ENCODE measurements at places on chromosomes 3 and 15.

DNA sequence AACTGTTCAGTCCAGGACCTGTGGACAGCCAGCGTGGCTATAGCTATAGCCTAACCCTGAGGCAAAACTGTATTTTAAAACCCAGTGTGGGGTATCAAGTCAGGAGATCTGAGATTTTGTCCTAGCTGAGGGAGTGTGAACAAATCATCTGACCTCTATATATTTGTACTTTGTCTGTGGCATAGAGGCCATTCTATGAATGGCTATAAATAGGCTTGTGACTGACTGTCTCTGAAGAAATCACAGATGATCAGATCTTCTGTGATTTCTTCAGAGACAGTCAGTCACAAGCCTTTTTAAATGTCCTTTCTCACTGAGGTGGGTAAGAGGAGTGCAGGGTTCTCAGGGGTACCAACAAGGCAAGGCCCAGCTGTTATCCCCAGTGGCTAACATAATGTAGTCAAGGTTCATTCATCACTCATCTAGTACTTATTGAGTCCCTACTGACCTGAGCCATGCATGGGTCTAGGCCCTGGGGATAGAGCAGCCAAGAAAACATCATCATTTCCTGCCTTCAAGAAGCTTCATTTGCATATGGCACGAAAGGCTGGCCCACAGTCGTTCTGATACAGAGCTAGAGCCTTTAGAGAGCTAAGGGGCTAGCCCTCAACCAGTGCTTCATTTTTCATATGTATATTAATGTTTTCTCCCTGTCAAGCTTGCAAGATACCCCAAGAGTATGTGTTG is 53.3 kb downstream of the TIPARP start:
- no peak for DNase-seq

GRCh38 chr15:76003364-76003763 is 8.9 kb downstream of the NRG4 start:
- no peak for DNase-seq

DNA sequence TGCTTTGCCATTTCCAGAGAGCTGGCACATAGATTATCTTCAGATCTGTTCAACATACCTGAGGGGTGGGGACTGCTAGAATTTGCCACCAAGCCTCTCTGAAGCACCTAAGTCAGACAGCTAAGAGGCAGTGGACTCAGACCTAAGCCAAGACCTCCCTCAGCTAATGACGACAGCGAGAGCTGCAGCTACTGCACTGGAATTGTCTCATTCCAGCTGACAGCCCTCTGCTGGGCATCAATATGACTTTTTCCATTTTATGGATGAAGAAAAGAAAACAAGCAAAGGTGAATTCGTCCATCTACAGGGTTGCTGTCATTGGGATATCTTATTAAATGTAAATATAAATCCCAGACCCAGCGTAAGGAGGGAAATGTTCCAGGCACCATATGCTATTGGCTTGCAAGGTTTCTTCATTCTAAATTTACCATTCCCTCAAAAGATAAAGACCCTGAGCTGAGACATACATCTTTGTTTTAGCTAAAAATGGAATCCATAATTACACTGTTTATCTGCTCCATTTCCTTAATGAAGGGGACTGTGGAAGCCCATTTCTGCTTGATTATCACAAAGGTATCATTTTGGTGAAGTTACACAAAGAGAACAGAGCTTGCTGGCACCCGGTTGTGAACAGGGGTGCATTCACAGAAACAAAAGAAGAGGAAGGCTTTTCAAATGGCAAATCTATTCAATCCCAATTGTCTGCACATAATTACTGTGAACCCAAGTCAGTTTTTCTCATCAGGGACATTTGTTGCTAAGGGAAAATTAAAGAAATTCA is 85.5 kb upstream of the LRTM1 start:
- DNase-seq = no peak

- DNase-seq = peak; percentile 95
These were observed 1.1 kb upstream of the LPP start for GRCh38 chr3:188152660-188153436.

- no peak for DNase-seq
These were observed 391.9 kb upstream of the THBS1 start for GRCh38 chr15:39188930-39189329.

- DNase-seq = no peak
These were observed 24.2 kb downstream of the TLNRD1 start for GRCh38 chr15:81024936-81025335.

- no peak for DNase-seq
These were observed 43.5 kb downstream of the SLC41A3 start for GRCh38 chr3:126040386-126040785.

DNA sequence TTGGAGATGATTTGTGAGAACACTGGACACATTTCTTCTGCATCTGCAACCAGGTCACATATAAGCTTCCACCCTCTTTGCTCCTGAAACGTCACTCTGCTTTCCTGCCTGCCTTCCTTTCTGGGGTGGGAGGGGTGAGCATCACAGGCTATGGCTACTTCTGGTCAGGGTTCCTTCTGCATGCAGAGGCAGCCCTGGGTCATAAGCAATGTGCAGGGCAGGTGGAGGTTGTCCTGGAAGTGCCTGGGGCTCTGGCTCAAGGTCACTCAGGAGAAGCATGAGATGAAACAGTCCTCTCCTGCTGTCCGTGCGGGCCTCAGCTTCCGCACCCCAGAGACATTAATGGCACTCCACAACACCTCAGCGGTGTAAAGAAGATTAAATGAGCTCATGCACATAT is 15.1 kb downstream of the SLC6A20 start:
- DNase-seq = no peak

- DNase-seq = no peak
These were observed 395.5 kb upstream of the KCNMB2 start for GRCh38 chr3:178140531-178141304.

DNA sequence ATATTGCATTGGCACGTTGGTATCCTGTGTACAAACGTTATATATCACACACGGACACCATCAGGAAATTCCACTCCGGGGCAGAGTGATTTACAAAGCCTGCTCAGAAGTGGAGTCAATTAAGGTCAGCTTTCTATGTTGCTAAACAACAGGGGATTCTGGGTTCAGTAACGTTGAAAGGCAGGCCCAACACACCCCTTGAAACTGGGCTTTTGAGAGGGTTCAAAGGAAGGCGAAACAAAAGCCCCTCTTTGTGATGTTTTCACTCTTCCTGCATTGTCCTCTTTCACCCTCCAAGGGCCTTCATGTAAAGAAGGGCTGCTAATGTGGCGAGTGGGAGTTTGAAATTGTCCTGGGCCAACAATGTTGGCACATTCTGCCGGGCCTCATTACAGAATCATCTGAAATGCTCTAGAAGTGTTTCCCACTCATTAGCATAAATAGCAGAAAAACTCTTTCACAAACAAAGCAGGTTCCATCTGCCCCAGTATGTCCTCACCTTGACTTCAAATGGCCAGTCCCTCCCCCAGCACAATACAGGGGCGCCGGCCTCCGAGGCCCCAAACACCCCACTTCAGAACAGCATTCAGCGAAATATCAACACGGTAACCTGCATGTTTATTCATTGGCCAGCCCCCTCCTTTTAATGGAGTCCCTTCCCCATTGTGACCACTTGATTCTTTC is 76.4 kb downstream of the HES1 start:
- peak; percentile 66 for DNase-seq

DNA sequence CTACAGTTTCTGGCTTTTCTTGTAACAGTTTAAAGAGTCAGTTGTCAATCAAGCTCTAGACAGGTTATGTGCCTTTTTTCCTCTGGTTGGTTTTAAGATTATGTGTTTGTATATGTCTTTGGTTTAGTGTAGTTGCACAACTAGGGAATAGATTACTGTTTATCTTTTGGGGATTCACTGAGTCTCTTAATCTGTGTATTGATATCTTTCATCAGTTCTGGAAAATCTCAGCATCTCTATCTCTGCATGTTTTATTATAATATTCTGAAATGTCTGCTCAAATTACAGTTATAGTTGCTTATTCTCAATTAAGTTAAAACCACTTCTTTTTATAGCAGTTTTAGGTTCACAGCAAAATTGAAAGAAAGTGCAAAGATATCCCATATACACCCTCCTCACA is 14.3 kb downstream of the DUT start:
- no peak for DNase-seq

- no peak for DNase-seq
These were observed 182.0 kb upstream of the WNT5A start for GRCh38 chr3:55669133-55669532.

DNA sequence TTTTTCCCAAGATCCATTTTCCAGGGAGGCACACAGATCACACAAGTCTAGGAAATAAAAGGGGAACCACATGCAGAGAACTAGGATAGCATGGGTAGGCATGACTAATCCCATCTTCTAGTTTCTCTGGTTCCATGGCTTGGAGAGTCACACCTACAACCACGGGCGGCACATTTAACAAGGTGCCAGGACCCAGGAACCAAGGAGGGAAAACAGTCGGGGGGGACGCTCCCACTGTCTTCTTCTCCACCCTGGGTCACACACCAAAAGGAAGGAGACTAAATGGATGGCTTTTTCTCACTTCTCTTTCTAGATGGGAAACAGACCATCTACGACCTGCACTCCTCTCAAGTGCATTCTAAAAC is 4.6 kb upstream of the SMCO1 start:
- DNase-seq = no peak

DNA sequence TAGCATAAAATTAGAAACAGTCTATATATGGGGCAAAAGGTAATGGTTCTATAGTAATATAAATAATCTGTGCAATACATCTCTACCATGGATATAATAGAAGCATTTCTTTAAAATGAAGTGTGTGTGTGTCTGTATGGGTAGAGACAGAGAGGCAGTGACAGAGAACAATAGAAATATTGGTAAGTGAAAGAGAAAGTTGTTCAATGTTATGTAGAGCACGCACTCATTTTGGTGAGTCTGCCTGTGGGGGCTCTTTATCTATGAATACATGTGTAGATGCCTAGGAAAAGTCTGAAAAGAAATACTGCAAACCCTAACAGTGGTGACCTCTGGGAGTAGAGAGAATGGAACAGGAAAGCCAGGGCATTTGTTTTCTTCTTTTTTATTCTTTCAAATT is 182.6 kb downstream of the STAC start:
- DNase-seq = no peak

DNA sequence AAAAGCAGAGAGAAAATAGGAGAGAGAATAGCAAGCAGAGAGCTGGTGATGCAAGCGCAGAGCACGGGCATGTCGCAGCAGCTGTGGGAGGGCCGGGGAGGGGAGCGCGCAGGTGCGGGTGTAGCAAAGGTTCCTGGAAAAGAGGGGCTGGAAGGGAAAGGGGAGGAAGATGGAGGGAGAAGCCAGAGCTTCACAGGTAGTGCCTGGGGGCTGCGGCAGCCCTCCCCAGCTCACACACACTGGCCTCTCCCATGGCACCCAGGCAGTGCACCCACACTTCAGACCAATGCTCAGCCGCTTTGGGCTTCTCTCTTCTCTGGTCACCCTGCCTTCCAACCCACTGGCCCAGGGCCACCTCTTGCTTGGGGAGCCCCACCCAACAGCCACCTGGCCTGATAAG is 72.1 kb downstream of the ADAMTS7 start:
- DNase-seq = no peak

DNA sequence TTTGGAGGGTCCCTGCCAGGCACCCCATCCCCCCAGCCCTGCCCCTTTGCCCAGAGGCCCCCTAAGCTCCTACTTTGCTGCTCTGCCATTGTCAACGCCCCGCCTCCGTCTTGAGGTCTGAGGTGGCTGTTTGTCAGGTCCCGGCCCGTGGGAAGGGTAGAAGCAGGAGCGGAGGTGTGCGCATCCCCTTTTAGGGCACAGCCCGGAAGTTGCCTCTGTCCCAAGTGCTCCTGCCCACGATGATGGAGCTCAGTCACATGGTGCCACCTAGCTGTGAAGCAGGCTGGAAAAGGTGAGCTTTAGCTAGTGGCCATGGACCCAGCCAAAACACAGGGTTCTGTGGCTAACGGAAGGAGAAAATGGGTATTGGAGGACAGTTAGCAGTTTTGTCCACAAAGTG is 28.5 kb upstream of the LCTL start:
- no peak for DNase-seq

DNA sequence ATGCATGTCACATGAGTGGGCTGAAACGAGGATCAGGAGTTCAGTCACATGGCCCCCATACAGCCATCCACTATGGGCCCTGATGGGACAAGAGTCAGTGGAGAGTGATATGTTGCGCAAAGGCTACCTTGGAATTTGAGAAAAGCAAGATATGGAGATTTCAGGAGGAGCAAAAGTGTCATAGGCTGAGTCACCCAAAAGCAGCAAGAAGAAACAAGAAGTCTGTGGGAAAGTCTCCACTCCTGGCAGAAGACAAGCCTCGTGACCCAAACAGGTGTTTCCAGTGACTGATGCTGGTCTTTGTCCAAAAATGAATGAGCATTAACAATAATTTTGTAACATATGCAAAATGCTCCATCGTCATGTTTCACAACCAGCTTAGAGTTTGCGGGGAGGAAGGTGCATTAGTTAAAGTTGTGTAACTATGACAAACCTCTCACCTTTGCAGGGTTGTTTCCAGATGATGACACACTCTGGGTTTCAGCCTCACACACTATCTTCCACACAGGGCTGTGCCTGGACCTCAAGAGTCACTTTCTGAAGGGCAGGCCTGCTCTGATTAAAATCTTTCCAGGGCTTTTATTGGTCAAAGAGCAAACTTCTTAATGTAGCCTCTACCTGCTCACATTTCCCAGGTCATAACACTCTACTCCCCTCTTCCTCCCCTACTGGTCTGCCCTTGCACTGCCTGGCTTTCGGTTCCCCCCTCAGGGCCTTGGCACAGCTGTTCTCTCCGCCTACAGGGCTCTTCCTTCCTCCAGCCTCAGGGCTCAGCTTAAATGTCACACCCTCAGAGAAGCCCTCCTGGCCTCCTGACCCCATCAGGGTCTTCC is 3.9 kb upstream of the DNASE1L3 start:
- peak; percentile 20 for DNase-seq

GRCh38 chr15:89450076-89451006 is 46.0 kb downstream of the RHCG start:
- DNase-seq = peak; percentile 51

DNA sequence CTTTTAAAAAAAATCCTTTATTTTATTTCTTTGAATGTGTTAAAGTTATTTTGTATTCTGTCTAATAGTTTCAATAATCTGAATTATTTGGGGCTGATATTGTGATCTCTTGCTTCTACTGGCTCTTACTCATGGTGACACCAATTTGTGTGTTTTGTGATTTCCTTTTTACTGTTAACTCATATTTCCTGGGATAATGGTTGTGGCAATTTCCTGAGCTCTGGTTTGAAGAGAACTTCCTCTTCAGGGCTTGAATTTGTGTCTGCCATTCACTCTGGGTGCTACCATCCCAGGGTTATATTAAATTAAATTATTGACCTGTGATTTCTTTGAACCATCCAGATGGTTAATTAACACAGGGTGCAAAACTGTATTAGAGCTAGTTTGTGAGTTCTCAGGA is 60.4 kb upstream of the RNF7 start:
- DNase-seq = no peak
